Activated CD8-positive, alpha-beta memory T cell treated with anti-CD3 and anti-CD28 coated beads for 36 hours (primary cell): ENCODE measurements at places on chromosomes 3 and 15. TPM values are rescaled to one million over a fixed set of nuclear protein-coding genes. Genes with fewer than 3 reads are reported as not detected.

Gene BAHD1
- 23.0 TPM for total RNA-seq

Gene SAMD7
- total RNA-seq = not detected

Gene LHFPL4
- not detected for total RNA-seq

Gene TM6SF1
- total RNA-seq = 2.1 TPM

Gene ERC2
- total RNA-seq = not detected

Gene NRG4
- not detected for total RNA-seq

Gene IGSF10
- not detected for total RNA-seq

Gene ANO10
- total RNA-seq = 12.2 TPM
